Endothelial cell (in vitro differentiated cells): ENCODE measurements at places on chromosomes 13 and 19. TPM values are rescaled to one million over a fixed set of nuclear protein-coding genes. Genes with fewer than 3 reads are reported as not detected.

The LACC1 gene
- total RNA-seq = 4.8 TPM

The SLC7A9 gene
- total RNA-seq = 0.46 TPM

The KLK2 gene
- not detected for total RNA-seq

The DHPS gene
- 55.3 TPM for total RNA-seq

The ACP7 gene
- total RNA-seq = 0.46 TPM

The ELSPBP1 gene
- total RNA-seq = not detected

The S1PR2 gene
- total RNA-seq = 9.3 TPM

DNA sequence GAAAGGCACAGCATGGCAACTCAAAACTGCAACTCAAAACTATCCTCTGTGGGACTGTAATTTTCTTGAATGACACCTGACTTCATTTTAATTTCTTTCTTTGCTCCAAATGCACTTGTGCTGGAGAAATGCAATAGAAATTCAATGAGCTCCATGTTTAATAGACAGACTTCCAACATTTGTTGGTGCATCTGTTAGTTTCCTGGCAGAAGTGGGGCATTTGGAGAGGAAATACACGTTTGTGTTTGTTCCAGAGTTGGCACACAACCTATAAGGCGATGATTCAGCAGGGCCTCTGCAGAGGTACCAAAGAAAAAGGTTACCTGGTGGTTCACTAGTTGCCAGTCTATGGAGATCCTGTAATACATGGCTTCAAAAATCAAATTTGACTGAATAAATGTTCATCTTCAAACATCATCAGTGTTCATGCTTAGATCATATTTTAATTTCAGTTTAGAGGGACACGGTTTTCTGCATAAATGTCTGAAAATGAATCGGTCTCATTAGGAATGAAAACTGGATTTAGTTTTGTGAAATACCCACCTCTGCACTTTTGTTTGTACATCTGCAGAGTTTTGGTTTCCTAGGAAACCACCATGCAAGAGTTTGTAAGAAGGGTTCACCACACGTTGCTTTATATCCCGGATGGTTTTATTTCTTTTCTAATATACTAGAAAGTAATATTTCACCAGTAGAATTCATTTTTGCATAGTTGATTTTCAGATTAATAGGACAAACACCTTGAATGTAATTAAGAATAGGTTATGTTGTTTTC is 21.8 kb upstream of the OBI1 start:
- no peak overlapping the region for H3K4me3 ChIP-seq
- H3K36me3 ChIP-seq = peaks cover 6% of the 10 kb centered on the region
- H3K4me1 ChIP-seq = no peaks in the 10 kb centered on the region
- peaks cover 2% of the 10 kb centered on the region for H3K27me3 ChIP-seq
- DNase-seq = no peak
- no peak overlapping the region for H3K27ac ChIP-seq

GRCh38 chr19:47882890-47883289 is 3.2 kb downstream of the SULT2A1 start:
- H3K27ac ChIP-seq = no peak overlapping the region
- DNase-seq = no peak
- H3K27me3 ChIP-seq = peaks cover 3% of the 10 kb centered on the region

GRCh38 chr13:74201530-74201929 is 67.3 kb upstream of the KLF12 start:
- no peaks in the 10 kb centered on the region for H3K4me1 ChIP-seq
- H3K27me3 ChIP-seq = no peaks in the 10 kb centered on the region
- no peaks in the 10 kb centered on the region for H3K36me3 ChIP-seq
- no peak for DNase-seq
- H3K4me3 ChIP-seq = no peak overlapping the region
- no peak overlapping the region for H3K27ac ChIP-seq

DNA sequence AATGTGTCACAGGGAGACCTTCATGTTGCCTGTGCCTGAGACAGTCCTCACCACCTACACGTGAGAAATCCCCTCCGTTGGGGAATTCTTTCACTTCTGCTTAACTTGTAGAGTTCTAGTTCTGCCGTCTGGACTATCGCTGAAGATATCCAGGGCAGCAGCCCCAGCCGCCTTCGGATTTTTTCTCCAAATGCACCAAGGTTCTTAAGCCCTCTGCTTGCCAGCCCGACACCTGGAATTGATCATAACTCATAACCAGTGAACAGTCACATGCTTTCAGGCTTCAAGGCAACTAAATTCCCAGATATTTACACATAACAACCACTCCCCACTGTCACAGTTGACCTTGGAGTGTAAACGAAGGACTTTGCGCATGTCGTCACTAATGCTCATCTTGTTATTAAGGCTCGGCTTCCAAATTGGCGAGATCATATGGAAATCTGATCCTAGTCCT is 114.4 kb downstream of the RAB20 start:
- no peak overlapping the region for H3K4me3 ChIP-seq
- H3K4me1 ChIP-seq = no peaks in the 10 kb centered on the region
- H3K27ac ChIP-seq = no peak overlapping the region
- H3K36me3 ChIP-seq = peaks cover 53% of the 10 kb centered on the region
- peaks cover 15% of the 10 kb centered on the region for H3K27me3 ChIP-seq

DNA sequence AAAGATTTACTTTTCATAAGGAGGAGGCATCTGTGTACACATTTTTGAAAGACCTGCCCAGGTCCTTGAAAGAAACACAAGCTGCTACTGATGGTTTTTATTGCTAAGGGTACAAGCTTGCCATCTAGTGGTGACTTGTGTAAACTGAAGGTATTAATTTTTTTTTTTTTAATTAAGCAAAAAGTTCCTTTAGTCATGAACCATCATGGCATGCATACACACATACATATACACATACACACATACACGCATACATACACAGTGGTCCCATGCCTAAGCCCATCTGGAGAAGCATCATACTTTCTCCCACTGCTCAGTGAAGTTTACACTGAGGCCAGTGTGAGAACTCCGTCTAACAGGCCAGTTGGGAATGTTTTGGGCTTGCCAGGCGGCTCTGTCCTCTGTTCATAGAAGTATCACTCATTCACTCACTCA is 312.5 kb downstream of the DCLK1 start:
- H3K27me3 ChIP-seq = no peaks in the 10 kb centered on the region
- H3K36me3 ChIP-seq = no peaks in the 10 kb centered on the region
- no peak overlapping the region for H3K27ac ChIP-seq
- no peak overlapping the region for H3K4me3 ChIP-seq
- no peak for DNase-seq

DNA sequence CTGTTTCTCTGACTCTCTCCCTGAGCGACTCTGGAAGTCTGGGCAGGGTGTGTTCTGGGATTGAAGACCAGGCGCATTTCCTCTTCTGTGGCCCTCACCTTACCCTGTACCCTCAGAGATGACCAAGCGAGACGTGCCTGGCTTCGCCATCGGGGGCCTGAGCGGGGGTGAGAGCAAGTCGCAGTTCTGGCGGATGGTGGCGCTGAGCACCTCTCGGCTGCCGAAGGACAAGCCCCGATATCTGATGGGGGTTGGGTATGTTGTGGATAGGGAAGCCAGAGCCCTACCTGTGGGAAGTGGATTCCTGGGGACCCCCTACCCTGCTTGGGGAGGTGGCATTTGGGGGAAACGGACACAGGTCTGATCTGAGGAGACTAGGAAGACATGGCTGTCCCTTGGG is 5.8 kb upstream of the DNM2 start:
- H3K27me3 ChIP-seq = peaks cover 6% of the 10 kb centered on the region
- H3K4me1 ChIP-seq = no peaks in the 10 kb centered on the region
- H3K4me3 ChIP-seq = no peak overlapping the region
- H3K36me3 ChIP-seq = peaks cover 4% of the 10 kb centered on the region
- no peak for DNase-seq

DNA sequence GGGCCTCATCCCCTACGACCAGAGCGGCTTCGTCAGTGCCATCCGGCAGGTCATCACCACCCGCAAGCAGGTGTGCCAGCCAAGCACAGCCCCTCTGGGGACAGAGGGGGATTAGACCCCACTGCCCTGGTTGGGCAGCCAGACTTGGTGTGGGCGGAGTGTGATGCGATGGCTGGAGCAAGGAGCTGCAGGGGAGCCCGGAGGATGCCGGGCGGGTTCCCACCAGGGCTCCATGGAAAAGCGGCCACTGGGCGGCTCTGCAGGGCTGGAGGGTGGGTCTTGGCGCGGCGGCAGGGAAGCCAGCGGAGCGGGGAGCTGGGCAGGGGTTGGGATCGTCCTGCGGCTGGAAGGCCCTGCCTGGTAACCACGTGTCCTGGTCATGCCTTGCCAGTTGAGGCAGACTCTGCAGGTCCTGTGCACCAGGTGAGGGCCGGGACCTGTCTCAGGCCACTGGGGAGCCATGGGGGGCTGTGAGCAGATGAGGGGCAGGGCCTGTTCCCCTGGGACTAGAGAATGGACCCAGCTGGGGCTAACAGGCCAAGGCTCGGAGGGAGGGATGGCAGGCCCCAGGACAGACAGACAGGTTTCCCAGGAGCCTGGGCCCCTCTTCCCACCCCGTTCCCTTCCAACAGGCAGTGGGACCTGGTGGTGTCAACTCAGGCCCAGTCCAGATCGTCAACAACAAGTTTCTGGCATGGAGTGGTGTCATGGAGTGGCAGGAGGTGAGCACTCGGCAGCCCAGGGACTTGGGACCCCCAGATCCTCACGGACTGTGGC is 6.3 kb downstream of the PTOV1 start:
- peaks cover 26% of the 10 kb centered on the region for H3K36me3 ChIP-seq
- H3K4me1 ChIP-seq = peaks cover 10% of the 10 kb centered on the region
- no peak for DNase-seq

GRCh38 chr19:42301646-42302203 is at the start of gene PRR19:
Gene PRR19, plus strand, starts transcription at chr19:42302132. Its CDS starts 7,453 bp downstream, at chr19:42309585.
- peaks cover 8% of the 10 kb centered on the region for H3K27me3 ChIP-seq
- H3K4me3 ChIP-seq = peak within 1 kb of the TSS; percentile 90
- H3K4me1 ChIP-seq = peaks cover 19% of the 10 kb centered on the region
- DNase-seq = no peak

GRCh38 chr13:51784097-51784496 is 19.9 kb downstream of the DHRS12 start:
- DNase-seq = no peak
- no peak overlapping the region for H3K27ac ChIP-seq
- no peak overlapping the region for H3K4me3 ChIP-seq
- peaks cover 12% of the 10 kb centered on the region for H3K4me1 ChIP-seq
- peaks cover 4% of the 10 kb centered on the region for H3K27me3 ChIP-seq

- peaks cover 24% of the 10 kb centered on the region for H3K36me3 ChIP-seq
- H3K27me3 ChIP-seq = peaks cover 18% of the 10 kb centered on the region
- H3K4me3 ChIP-seq = peak overlapping the region; percentile 88
- no peak for DNase-seq
Measured at GRCh38 chr19:14519860-14520407, 1.7 kb upstream of the DNAJB1 start.

DNA sequence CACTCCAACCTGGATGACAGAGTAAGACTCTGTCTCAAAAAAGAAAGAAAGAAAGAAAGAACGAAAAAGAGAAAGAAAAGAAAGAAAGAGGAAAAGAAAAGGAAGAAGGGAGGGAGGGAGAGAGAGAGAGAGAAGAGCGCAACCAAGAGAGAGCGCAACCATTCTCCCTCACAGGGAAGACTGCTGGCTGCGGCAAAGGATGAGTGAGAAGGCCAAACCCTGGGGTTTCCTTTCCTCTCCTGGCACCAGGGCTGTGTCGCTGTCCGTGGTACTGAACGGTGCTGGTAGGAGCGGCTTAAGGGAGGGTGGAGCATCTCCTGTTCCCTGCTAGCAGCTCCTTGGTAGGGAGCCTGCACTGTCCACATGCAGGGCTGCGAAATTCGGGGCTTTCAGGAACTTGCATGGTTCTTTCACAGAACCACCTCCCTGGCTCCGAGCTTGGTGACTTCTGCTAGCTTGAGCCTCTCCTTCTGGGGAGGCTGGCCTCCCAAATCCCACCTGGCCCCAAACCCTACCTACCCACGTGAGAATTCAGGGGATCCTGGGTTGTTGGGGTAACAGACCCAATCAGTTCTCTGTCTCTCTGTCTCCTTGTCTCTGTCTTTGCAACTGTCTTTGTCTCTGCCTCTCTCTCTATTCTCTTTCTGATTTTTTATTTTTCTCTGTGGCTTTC is 51.1 kb upstream of the ZNRF4 start:
- peaks cover 3% of the 10 kb centered on the region for H3K36me3 ChIP-seq
- H3K4me3 ChIP-seq = no peak overlapping the region
- DNase-seq = peak; percentile 95
- H3K27me3 ChIP-seq = peaks cover 3% of the 10 kb centered on the region
- no peak overlapping the region for H3K27ac ChIP-seq
- H3K4me1 ChIP-seq = no peaks in the 10 kb centered on the region

GRCh38 chr19:41354343-41354953 is 726 bp upstream of the TGFB1 start:
- peaks cover 31% of the 10 kb centered on the region for H3K4me1 ChIP-seq
- H3K4me3 ChIP-seq = peak overlapping the region; percentile 87
- H3K36me3 ChIP-seq = peaks cover 16% of the 10 kb centered on the region
- no peak for DNase-seq
- H3K27me3 ChIP-seq = peaks cover 23% of the 10 kb centered on the region
- no peak overlapping the region for H3K27ac ChIP-seq

DNA sequence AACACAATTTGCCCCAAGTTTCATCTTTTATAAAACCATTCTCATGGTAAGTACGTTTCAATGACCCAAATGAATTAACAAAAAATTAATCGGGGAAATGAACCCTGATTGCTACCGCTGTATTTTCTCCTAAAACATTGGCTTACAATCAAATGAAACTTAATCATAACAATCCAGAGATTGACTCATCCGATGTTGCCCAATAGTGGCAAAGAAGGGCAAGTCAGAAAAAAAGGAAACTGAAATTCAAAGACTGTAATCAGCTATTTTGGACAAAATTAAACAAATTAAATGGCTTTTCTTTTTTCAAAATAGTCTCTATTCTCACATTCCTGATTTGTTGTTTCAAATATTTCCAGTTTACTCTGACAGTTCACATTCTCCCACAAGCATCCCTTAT is 3.9 kb upstream of the ACOD1 start:
- no peaks in the 10 kb centered on the region for H3K4me1 ChIP-seq
- H3K4me3 ChIP-seq = no peak overlapping the region
- H3K36me3 ChIP-seq = no peaks in the 10 kb centered on the region
- DNase-seq = no peak
- H3K27ac ChIP-seq = no peak overlapping the region
- H3K27me3 ChIP-seq = no peaks in the 10 kb centered on the region

GRCh38 chr19:37999309-38000213 is 92.6 kb downstream of the SIPA1L3 start:
- peaks cover 16% of the 10 kb centered on the region for H3K4me1 ChIP-seq
- peak overlapping the region; percentile 61 for H3K27ac ChIP-seq
- peaks cover 5% of the 10 kb centered on the region for H3K27me3 ChIP-seq

DNA sequence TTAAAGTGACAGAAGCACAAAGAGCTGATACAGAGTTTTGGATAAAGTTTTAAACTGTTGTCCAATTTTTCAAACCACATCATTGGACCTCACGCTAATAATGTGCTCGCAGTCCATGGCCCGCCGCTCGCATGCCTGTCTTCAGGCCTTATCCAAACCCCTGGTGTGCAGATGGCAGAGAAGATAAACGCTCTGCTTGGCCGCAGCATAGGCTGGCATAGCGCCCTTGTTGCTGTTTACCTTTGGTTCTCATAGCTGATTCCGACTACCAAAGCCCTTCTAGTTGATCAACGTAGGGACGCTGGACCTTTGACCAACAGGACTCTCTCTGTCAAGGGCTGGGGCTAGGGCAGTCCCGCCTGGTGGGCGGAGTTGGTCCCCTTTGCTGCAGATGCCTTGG is 23.5 kb upstream of the QTRT1 start:
- peaks cover 42% of the 10 kb centered on the region for H3K36me3 ChIP-seq
- no peak for DNase-seq
- peaks cover 2% of the 10 kb centered on the region for H3K27me3 ChIP-seq
- H3K4me1 ChIP-seq = no peaks in the 10 kb centered on the region
- H3K27ac ChIP-seq = no peak overlapping the region
